ENCODE measurements at places on chromosomes 3 and 15.
A peak's percentile ranks its signal among the peaks of the same experiment; 100 is the strongest.

- DNase-seq: no peak
These were observed 32.3 kb downstream of the SRP14 start for GRCh38 chr15:40006646-40007045.

DNA sequence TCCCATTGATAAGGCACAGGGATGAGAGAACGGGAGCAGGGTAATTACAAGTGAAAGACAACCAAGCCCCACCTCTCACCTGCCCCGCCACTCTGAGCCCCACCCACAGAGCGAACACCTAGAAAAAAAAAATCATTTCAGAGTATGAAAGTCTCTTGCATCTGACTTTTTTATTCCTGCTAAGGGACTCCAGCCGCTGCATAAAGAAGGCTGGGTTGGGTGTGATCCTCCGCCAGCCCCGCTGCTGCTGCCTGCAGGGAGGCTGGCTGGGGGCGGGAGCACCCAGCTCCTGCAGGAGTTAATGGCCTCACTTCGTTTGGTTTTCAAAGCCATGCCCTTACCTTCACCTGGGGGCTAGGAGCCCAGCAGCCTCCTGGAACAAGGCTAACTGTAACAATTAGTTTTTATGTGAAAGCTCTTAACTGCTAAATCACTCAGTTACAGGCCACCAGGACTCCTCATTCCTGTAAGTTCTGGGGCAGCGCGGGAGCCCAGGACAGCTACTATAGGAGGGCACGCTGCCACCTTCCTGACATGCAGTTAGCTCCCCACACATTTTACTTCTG, 78.0 kb upstream of the SNRPA1 start:
- DNase-seq: no peak

DNA sequence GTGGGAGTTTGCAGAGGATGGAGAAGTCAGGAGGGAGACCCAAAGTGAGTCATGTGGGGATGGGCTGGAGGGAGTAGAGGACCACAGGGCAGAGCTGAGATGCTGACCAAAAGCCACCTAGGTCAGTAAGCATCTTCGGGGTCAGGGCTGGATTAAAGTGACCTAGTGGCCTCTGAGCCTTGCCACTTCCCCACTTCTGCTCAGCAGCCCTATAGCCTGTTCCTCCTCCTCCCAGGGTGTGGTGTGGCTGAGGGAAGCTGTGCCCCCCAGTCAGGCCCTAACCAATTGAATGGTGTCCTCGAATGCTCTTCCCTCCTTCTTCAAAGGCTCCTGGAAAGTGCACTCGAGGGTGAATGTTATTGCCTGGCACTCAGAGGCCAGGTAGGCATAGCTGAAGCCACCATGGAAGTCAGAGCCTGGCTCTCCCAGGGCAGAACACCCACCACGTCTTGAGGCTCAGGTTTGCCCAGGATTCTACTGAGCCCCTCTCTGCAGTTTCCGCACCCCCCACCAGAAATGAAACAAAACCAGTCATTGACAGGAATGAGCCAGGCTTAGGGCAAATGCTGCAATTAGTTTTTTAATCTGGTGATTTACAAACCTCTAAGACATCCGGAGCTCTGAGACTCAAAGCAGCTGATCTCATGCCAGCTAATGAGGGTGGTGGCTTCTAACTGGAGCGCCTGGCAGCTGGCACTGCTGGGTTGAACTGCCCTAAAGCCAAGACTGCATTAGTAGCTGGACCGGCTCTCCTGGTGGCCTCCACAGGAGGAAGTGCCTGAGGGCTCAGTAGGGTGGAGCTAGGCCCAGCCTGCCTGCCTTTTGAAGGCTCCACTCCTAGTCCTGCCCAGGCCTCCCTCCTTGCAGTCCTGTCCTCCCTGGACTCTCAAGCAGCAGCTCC, 26.0 kb upstream of the VIPR1 start:
- DNase-seq: peak; percentile 88

DNA sequence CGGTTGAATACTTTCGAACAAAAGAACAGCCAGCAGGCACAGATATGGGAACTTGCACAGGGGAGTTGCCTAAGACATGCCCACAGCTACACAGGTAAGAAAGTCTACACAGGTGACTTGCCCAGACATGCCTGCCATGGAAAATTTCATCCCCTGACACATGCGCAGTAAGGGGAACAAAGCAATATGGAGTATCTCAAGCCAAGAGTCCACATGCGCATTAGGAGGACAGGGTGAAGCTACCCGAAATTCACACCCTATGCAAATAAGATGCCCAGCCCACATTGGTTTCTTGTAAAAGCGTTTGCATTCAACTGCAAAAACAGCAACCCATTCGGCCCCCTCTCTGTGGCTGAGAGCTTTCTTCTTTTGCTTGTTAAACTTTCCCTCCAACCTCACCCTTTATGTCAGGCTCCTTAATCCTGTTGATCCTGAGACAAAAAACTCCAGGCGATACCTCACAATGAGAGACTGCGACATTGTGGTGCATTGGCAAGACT, 49.3 kb upstream of the TRPM1 start:
- no peak for DNase-seq

GRCh38 chr15:64746356-64746755, 29.0 kb downstream of the RBPMS2 start:
- no peak for DNase-seq

- DNase-seq: no peak
These were observed 84.7 kb downstream of the MRPL46 start for GRCh38 chr15:88382482-88382983.

- no peak for DNase-seq
These were observed 14.0 kb upstream of the STAC start for GRCh38 chr3:36366308-36366707.

All from mucosa of gallbladder (tissue), 1 donor.